ENCODE measurements at places on chromosomes 13 and 19. TPM values are rescaled to one million over a fixed set of nuclear protein-coding genes. Genes with fewer than 3 reads are reported as not detected.

Gene ABHD13
- total RNA-seq: 16.2 TPM

DNA sequence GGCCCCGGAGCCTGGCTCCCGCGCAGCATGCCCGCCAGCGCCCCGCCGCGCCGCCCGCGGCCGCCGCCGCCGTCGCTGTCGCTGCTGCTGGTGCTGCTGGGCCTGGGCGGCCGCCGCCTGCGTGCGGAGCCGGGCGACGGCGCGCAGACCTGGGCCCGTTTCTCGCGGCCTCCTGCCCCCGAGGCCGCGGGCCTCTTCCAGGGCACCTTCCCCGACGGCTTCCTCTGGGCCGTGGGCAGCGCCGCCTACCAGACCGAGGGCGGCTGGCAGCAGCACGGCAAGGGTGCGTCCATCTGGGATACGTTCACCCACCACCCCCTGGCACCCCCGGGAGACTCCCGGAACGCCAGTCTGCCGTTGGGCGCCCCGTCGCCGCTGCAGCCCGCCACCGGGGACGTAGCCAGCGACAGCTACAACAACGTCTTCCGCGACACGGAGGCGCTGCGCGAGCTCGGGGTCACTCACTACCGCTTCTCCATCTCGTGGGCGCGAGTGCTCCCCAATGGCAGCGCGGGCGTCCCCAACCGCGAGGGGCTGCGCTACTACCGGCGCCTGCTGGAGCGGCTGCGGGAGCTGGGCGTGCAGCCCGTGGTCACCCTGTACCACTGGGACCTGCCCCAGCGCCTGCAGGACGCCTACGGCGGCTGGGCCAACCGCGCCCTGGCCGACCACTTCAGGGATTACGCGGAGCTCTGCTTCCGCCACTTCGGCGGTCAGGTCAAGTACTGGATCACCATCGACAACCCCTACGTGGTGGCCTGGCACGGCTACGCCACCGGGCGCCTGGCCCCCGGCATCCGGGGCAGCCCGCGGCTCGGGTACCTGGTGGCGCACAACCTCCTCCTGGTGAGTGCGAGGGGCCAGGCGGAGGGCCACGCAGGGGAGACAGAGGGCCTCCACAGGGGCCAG lies at the start of gene KL:
Gene KL, plus strand, starts transcription at position 10 of the 909 bp plus-strand sequence. Its CDS starts 18 bp downstream, at position 28.
- DNase-seq: peak; percentile 20

GRCh38 chr13:71089056-71089455 lies 777.9 kb downstream of the DACH1 start:
- no peak for DNase-seq

GRCh38 chr19:47049307-47049700 lies 880 bp upstream of the TMEM160 start:
- no peak for DNase-seq

Gene TJP3
- total RNA-seq: 894 TPM

Gene GNG7
- total RNA-seq: 13.1 TPM

GRCh38 chr19:2376784-2377519 lies 16.9 kb downstream of the TMPRSS9 start:
- no peak for DNase-seq

Gene DCT
- not detected for total RNA-seq

- DNase-seq: no peak
Measured at GRCh38 chr13:41700790-41701310, 243.5 kb downstream of the RGCC start.

All from transverse colon (tissue), 4 donors.